Cardiac fibroblast (primary cell): ENCODE measurements at places on chromosomes 1 and 21.
A peak's percentile ranks its signal among the peaks of the same experiment; 100 is the strongest.

DNA sequence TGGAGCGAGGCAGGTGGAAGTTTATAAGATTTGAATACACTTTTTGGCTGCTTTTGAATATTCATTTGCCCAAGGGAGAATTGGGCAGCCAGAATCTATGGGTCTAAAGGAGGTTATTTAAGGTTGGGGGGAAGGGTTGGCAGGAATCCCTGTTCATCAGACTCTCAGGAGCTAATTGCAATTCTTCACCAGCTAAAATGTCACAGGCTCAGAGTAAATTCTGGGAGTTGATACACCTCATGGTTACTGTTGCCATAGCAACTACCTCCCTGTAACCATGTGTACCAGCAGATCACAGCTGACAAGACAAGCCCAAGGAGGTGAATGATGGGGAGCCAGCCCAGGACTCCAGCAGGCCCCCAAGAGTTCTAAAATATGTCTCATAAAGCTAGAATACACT, 75.5 kb downstream of the CAMK2N1 start:
- peak; percentile 28 for DNase-seq

GRCh38 chr1:8238141-8239038, 79.5 kb upstream of the SLC45A1 start:
- peak; percentile 99 for DNase-seq

- no peak for DNase-seq
Measured at GRCh38 chr1:104878203-104878909, 1128.7 kb downstream of the AMY1C start.

- no peak for DNase-seq
Measured at GRCh38 chr1:204992998-204993314, 50.1 kb upstream of the CNTN2 start.

DNA sequence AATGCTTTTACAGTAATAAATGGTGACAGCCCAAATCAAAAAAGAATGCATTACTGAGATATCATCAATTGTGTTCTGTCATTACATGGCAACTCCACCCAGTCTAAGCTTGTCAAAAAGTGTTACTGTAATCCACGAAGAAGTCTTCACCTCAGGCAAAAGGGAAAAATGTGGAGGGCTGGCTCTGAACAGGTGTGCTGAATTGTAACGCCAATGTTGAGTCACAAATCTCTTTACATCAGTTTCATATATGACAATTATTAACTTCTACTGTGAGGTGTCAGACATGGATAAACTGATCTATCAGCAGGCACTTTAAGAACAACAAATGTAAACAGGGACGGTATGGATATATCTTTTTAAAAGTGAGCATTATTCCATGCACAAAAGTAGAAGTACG, 98.5 kb upstream of the DMRTA2 start:
- no peak for DNase-seq

DNA sequence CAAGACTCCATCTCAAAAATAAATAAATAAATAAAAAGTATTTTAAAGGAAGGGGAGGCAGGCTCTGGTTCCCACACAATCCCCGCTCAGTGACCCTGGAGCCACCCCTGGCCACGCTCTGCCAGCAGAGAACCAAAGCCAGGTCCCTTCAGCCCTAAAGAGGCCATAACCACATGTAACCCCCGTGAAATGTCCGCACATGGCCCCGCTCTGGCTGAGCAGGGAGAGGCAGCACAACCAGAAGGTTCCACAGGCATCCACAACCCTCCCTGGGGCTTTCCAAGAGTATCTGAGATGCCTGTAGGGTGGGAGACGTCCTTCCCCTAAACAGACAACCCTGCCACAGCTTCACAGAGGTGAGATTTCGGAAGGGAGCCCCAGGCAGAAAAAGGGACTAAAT, 1.4 kb upstream of the ARF1 start:
- no peak for DNase-seq

- peak; percentile 45 for DNase-seq
Measured at GRCh38 chr1:155226910-155227260, 18.4 kb downstream of the MTX1 start.

DNA sequence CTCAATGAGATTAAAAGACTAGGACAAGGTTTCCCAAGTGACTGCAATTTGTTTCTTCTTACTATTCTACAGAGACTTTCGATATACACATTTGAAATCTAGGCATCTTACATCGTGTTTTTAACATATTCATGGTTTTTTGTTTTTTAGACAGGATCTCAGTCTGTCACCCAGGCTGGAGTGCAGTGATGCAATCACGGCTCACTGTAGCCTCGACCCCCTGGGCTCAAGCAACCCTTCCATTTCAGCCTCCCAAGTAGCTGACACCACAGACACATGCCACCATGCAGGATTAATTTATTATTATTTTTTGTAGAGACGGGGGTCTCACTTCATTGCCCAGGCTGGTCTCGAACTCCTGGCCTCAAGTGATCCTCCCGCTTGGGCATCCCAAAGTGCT, 1.5 kb downstream of the PDZK1 start:
- DNase-seq: no peak

- DNase-seq: no peak
Measured at GRCh38 chr1:41381692-41382479, 20.7 kb downstream of the FOXO6 start.
